Stimulated activated CD8-positive, alpha-beta memory T cell treated with anti-CD3 and anti-CD28 coated beads, Interleukin-2, amount 100 ng/mL, for 1 hour (primary cell): ENCODE measurements at places on chromosomes 1 and 21.

DNA sequence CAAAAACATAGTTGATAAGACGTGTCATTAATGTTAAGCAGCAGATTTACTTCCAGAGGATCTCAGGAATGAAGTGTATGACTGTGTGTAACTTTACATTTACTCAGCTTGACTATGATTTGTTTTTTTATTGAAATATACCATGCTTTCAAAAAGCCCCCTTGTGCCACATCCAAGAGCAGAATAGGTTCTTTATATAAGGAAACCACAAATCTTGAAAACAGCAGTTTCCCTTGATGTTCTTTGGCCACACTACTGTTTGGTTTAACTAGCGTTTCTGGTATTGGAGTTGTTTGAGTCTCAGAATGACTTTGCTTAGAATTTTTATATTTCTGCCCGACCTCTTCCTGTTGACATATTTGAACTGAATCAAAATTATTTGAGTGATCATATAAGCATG is 25.0 kb downstream of the LRRC8C start:
- DNase-seq: no peak

GRCh38 chr1:187244623-187245022 is 415.9 kb downstream of the PLA2G4A start:
- DNase-seq: no peak

DNA sequence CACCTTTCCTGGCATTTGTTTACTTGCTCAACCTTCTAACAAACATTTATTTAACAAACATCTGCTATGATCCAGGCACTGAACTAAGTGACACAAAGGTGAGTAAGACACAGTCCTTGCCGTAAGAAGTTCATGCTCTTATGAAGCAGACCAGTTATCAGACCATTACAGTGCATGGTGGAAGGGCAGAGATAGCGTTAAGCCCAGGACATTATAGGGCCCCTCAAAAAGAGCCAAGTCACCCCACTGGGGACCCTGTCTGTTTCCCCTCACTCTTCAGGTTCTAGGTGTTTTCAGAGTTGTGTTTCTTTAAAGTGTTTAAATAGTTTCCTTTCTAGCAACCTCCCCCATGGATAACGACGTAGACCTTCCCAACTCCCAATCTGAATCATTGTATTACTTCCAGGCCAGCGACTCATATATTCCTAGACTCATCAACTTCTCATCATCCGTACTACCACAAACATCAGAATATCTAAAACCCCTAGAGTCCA is 39.3 kb downstream of the TCP10L start:
- no peak for DNase-seq

DNA sequence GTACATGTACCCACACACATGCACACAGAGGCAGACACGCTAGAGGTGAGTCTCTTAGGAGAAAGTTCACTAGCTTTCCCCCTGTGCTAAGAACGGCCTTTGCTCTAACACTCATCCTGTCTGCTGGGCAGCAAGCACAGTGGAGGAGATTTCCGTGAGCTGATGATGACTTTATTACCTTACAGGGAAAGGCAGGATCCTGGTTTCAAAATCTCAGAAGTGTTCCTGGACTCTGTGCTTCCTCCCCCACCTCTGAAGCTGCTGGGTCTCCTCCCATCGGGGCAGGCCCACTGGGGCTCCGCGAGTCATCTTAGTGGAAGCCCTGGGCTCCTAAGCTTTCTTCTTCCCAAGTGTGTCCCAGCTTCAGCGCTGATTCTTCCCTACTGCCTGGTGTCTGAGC is 2.7 kb downstream of the FAM3B start:
- DNase-seq: no peak

DNA sequence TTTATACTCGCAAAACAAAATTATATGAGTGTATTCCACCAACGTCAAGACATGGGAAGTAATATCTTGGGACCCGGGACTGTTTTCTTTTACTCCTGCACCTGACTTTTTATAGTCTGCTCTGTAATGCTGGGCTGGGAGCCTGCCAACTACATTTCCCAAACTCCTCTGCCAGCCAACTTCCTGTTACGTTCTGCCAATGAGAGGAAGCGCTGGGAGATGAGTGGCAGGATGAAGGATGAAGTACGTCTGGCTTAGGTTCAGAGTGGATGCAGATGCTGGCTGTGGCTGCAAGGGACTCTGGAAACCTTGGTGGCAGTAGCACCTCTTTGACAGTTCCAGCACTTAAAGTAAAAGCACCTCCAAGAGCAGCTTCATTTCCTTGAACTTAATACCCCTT is 59.6 kb downstream of the USP24 start:
- no peak for DNase-seq

GRCh38 chr1:235013512-235013911 is 115.1 kb downstream of the TOMM20 start:
- DNase-seq: no peak

DNA sequence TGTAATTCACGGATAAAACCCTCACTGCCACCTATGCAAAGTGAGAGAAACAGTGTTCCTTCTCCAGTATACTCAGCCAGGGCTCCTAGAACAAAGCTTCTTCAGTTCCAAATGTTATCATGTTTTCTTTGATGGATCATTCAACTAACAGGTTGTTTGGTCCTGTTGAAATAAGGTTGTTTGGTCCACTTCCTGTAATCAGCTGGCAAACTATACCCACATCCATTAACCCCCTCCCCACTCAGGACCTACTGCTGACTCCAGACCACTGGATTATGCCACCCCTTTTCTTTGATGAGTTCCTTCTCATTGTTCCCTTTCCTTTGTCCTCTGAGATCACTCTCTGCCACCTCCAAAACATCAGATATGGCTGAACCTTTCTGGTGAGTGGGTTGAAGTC is 267.7 kb upstream of the USP25 start:
- DNase-seq: no peak

DNA sequence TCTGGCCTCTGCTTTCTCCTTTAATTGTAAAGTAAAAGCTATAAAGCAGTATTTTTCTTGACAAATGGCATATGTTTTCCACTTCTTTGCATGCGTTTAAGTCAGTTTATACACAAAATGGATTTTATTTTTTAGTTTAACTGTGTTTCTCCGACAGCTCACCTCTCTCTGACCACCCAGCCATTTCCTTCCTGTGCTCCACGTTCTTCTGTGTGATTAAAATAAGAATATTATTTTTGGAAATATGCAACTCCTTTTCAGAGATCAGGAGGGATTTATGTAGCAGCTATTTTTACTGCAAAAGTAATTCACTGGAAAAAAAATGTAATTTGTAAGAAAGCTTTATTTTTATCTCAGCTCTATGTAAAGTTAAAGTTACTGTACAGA is 18.0 kb downstream of the ETS2 start:
- no peak for DNase-seq

- no peak for DNase-seq
These were observed 89.3 kb downstream of the PHTF1 start for GRCh38 chr1:113669988-113670387.

DNA sequence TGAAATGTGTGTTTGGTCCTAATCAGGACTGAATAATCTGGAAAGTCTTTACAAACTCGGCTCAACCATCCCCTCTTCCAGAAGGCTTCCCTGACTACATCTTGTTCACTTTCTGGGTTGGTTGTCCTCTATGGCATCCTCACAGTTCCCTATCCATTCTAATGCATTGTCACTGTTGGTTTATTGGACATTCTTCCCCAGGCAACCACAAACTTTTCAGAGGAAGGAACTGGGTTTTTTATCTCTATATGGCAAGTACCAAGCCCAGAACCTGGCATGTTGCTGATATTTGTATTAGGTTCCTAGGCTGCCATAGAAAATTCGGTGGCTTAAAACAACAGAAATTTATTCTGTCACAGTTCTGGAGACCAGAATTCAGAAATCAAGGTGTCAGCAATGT is 363.5 kb upstream of the ST6GALNAC5 start:
- DNase-seq: no peak

GRCh38 chr1:11731691-11732283 is 4.1 kb upstream of the AGTRAP start:
- no peak for DNase-seq

DNA sequence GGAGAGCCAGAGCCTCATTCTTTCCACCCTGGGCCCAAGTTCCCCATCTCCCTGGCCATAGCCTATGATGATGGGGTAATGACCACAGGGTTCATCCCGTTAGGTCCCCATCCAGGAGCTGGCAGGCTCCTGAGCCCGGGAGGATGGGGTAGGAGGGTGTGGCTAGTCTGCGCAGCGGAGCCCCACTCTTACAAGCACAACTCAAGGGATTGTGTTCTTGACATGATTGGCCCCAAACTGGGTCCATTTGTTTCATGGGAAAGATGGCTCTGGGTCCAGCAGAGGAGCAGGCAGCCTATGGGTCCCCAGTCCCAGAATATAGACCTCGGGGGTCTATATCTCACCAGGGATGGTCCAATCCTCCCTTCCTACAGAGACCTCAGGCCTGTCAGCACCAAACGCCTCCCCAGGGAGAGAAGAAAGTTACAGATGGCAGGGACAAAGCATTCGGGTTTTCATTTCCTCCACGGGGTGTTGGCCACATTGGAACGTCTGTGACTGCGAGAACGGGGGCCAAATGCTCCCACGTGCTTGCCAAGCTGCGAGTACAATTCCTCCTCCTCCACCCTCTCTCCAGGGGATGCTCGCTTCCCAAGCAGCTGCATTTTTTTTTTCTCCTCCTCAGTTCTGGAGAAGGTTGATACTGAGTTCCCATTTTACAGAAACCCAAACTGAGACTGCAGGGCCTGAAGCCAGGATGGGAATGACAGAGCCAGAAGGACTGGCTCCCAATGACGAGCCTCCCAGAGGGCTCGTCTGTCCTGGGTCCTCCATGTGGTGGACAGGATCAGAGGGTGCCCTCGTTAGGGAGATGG is 71.0 kb downstream of the DHRS3 start:
- no peak for DNase-seq

DNA sequence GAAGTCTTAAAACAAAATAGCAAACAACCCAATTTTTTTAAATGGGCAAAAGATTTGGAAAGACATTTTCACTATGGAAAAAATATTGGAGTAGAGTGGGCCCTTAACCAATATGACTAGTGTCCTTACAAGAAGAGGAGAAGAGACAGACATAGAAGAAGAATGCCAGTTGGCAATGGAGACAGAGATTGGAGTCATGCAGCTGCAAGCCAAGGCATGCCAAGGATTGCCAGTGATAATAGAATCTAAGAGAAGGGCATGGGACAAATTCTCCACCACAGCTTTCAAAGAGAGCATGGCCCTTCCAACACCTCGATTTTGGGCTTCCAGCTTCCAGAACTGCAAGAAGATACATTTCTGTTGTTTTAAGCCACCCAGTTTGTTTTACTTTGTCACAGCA is 92.7 kb downstream of the RGS2 start:
- no peak for DNase-seq

GRCh38 chr1:167770127-167770526 is 48.3 kb downstream of the MPZL1 start:
- DNase-seq: no peak

DNA sequence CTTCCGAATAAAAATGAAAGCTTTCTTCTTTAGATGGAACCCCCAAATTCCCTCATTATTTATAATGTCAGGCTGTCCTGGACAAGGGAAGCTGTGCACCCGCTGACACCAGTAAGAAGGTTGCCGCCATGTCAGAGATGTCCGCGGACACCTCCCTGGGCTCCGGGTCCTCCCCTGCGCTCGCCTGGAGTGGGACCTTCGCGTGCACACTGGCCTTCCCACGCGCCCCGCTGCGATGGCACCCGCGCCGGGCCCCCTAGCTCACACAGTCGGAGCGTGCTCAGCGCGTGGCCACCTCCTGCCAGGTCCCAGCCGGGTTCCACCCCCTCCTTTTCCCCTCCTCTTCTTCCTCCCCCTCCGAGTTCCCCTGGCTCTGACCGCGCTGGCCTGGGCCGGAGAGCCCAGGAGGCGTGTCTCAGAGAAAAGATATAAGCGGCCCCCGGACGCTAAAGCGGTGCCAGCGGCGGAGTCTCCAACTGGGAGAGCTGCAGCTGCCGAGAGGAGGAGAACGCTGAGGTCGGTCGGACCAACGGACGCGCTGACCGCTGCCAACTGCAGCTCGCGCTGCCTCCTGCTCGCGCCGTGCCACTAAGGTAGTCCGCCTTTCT is at the start of gene G0S2:
Gene G0S2, plus strand, starts transcription at position 456 of the 608 bp plus-strand sequence. CDS start 273 bp downstream, outside the sequence.
- DNase-seq: no peak

- no peak for DNase-seq
These were observed 72.2 kb downstream of the SPATA17 start for GRCh38 chr1:217703326-217703725.

DNA sequence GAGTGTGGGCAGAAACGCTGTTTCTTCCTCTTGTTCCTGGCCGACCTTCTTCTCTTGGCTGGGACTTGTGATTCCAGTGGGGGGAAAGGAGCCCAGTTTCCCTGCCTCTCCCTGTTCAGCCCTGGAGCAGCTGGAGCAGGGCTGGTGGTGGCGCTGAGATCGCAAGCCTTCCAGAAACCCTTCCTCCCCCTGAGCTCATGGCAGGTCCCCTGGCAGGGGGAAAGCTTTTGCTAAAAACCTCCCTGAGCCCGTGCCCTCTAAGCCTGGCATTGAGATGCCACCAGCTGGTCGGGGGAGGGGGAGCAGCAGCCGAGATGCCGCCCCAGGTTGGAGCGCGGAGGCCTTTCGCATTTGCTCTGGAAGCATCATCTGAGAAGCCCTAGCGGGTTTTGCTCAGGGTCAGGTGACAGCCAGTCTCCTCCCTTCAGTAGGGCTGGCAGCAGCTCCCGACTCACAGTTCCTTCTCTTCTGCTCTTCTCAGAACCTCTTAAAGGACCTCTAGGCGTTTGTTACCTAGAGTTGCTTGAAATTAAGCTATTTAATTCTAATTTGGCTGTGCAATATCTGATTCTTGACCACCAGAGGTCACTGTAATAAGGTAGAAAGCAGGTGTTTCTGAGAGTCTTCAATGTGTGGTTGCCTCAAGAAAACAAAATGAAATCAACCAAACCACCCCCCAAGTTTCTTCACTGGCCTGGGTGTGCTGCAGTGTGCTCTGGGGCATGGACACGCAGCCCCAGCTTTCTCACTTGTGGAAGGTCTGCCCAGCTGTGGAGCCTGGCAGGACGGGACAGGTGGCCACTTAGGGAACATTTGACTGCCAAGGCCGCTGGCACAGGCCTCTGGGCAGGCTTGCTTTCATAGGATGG is 257.3 kb downstream of the CAMTA1 start:
- DNase-seq: no peak

DNA sequence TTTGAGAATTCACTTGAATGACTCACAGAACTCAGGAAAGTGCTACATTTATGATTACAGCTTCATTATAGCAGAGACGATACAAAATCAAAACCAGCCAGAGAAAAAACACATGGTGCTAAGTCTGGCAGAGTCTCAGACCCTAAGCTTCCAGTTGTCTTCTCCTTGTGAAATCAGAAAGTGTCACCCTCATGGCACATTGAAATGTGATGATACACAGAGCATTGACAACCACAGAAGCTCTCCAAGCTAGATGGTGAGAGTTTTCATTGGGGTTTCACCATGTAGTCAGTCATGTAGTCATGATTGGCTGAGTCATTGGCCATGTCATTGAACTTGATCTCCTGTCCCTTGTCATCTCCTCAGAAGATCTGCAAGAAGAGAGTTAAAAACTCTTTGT is 526.6 kb downstream of the MRPL39 start:
- DNase-seq: no peak

- no peak for DNase-seq
These were observed 31.0 kb upstream of the SDHB start for GRCh38 chr1:17084787-17085186.

DNA sequence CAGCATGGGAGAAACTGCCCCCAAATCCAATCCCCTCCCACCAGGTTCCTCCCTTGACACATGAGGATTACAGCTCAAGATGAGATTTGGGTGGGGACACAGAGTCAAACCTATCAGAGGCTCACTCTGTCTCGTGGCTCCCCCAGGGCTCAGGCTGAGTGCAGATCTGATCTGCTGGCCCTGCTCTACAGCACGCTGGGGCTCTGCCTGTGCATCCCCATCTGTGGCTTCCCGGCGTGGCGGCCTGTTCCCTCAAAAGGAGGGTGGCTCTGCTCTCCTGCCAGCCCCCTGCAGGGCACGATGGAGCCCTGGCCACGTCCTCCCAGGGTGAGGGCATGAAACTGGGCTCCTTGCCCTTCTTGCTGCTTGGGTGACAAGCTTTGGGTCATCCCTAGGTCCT is 19.8 kb upstream of the SMYD3 start:
- no peak for DNase-seq
